GM06990 (cell line): ENCODE measurements at places on chromosomes 7 and 10.
A peak's percentile ranks its signal among the peaks of the same experiment; 100 is the strongest.

GRCh38 chr10:58241346-58241745, 26.3 kb downstream of the IPMK start:
- no peak for DNase-seq

- no peak for DNase-seq
These were observed 51.7 kb downstream of the ZNF438 start for GRCh38 chr10:30979956-30980355.

GRCh38 chr10:104690959-104691358, 49.9 kb downstream of the SORCS3 start:
- no peak for DNase-seq

GRCh38 chr10:72511459-72511858, 114.4 kb downstream of the MICU1 start:
- DNase-seq, result no peak

- peak; percentile 5 for DNase-seq
These were observed 5.2 kb downstream of the PHYHIPL start for GRCh38 chr10:59181668-59182067.

DNA sequence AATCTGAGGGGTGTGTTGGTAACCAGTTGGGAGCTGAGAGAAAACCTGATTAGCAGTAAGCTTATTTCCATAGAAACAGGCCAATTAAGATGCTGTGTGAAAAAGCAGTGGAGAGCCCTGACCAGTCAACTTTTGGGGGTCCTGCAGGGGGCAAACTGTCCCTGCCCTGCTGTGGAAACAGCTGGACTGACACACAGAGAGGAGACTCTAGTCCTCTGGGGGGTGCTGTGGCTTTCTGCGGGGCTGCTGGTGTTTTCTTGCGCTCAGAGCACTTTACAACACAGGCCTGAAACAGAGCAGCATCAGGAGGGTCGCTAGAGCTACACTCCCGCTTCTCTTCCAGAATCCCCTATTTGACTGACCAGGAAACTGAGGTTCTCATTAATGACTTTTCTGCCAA, 546.9 kb upstream of the GALNT17 start:
- no peak for DNase-seq

GRCh38 chr7:153190452-153190851, 430.9 kb downstream of the ACTR3B start:
- no peak for DNase-seq

DNA sequence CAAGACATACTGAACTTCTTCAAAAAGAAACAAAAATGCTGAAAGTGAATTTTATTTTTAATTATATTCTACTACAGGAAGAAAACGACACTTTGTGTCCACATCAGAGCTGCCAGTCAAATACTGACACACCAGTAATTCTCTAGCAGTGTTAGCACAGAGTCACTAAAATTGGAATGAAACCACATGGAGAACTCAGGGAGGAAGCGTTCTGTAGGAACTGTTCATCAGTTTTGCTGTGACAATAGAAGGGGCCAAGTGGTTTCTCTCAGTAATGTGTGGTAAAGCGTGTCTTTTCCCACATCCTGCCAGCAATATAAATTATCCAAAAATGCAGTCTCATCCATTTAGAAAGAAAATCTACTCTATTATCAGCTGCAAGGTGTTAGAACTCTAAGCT, 683.3 kb downstream of the GRM8 start:
- peak; percentile 7 for DNase-seq

- DNase-seq, result no peak
These were observed 366.4 kb upstream of the PLXDC2 start for GRCh38 chr10:19449860-19450259.

DNA sequence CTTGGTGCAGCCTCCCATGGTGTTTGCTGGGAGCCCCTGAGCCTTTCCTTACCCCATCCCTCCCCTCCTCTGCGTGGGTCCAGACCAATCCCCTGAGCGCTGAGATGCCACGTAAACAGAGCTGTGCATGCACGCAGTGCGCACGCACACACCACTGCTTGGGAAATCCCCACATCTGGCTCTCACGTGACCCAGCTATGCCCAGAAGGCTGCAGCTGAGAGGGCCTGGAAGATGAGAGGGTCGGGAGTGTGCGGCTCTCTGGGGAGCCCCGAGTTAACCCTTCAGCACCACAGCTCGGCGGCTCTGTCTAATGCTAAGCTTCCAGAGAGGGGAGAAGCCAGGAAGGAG, 177.2 kb downstream of the SH3PXD2A start:
- DNase-seq, result peak; percentile 75

DNA sequence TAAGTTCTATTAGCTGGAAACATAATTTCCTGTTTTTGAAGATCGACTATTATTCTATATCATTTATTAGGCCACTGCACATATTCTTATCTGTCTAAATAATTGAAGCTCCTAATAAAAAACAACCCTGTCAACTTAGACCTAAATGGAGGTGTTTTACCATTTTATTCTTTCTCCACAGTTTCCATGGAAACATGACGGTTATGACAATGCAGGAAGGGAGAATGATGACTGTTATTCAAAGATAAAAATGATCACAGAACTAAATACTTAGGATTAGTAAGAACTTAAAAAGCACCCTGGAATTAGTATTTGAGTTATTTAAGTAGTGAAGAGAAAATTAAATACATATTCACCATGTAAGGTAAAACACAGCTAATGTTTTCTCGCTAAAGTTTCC, 119.9 kb upstream of the DKK1 start:
- DNase-seq, result no peak

GRCh38 chr10:80630324-80630723, 92.6 kb downstream of the SH2D4B start:
- no peak for DNase-seq

DNA sequence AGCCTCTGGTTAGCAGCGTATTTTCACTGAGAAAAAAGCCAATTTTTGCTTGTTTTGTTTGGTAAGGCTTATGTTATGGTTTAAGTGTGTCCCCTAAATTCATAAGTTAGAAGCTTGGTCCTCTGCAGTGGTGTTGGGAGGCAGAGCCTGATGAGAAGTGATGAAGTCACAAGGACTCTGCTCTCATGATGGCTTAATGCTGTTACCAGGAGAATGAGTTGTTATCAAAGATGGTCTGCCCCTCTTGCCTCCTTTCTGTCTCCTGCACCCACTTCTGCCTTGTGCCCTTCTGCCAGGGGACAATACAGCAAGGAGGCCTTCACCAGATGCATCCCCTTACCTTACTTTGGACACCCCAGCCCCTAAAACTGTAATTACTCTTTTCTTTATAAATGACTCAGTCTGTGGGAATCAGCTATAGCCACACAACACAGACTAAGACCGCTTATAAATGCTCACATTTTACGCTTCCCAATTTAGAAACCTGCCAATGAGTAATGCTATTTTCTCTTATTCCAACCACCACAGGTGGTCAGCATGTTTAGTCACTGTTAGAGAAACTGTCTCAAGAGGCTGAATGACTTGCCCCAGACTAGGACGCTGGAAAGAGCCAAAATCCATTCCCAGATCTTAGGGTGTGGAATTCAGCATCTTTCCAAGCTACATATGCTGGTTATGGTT, 6.1 kb upstream of the PKD1L1 start:
- DNase-seq, result no peak

DNA sequence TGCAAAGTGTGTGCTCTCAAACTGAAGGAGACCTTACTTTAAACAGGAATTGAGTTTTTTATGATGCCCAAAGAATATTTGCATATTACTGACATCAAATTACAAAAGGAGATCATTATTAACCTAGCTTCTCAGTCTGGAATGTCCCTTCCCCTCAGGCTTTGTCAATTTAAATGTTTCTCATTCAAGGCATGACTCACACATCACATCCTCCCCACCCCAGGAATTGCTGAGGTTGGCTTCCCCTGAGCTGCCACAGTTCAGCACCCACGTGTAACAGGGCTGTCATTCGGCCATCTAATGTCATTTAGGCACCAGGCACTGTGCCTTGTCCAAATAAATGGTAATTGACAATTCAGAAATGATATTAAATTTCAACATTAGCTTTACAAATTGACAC, 305.9 kb upstream of the MGMT start:
- no peak for DNase-seq

DNA sequence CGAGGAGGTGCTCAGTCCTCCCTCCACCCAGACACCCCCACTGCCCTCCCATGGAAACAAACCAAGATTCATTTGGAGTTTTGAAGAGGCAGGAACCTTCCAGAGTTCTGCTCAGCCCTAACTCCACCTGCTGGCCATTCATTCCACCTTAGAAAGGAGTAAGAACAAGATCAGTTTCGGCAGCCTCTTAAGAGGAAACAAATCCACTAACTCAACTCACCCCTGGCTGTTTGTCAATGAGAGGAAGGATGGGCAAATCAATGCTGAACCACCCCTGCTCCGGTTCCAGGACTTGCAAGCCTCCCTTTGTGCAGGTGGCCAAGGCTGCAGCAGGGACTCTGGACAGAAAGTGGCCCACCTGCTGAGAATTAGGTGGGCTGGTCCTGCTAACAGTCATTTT, 26.2 kb downstream of the CCDC3 start:
- no peak for DNase-seq

- no peak for DNase-seq
These were observed 25.2 kb upstream of the PRR15 start for GRCh38 chr7:29538389-29538788.

- DNase-seq, result no peak
These were observed 36.0 kb upstream of the PRR15 start for GRCh38 chr7:29527505-29528108.

- no peak for DNase-seq
These were observed 355.0 kb upstream of the BMPER start for GRCh38 chr7:33550363-33550762.

DNA sequence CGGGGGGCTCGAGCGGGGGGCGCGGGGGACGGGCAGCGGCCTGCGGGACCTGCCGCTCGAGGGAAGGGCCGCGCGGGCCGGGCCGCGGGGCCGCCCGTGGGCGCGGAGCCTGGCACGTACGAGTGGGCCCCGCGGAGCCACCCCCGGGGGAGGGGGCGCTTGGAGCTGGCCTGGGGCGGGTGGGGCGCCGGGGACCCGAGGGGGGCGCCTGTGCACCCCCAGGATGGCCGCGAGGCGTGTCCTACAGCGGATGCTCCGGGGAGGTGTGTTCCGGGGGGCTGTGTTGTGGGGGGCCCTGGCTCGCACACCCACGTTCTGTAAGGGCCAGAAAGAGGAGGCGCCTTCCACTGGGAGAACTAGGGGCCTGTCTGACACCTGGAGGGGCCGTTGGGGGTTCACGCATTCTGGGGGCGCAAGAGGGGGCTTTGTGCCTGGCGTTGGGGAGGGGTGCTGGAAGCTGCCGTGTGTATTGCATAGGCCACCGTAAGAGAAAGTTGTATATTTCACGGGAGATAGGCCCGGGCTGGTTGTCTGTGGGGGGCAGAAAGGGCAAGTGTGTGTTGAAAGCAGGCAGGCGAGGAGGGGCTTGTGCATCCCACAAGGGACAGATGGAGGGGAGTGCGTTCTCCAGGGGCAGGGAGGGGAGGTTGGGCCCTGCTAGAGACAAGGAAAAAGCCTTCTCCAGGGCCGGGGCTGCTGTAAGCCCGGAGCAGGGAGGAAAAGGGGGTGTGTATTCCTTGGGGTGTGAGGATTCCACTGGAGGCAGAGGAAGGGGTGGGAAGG, 663 bp downstream of the VPS37D start:
- no peak for DNase-seq

DNA sequence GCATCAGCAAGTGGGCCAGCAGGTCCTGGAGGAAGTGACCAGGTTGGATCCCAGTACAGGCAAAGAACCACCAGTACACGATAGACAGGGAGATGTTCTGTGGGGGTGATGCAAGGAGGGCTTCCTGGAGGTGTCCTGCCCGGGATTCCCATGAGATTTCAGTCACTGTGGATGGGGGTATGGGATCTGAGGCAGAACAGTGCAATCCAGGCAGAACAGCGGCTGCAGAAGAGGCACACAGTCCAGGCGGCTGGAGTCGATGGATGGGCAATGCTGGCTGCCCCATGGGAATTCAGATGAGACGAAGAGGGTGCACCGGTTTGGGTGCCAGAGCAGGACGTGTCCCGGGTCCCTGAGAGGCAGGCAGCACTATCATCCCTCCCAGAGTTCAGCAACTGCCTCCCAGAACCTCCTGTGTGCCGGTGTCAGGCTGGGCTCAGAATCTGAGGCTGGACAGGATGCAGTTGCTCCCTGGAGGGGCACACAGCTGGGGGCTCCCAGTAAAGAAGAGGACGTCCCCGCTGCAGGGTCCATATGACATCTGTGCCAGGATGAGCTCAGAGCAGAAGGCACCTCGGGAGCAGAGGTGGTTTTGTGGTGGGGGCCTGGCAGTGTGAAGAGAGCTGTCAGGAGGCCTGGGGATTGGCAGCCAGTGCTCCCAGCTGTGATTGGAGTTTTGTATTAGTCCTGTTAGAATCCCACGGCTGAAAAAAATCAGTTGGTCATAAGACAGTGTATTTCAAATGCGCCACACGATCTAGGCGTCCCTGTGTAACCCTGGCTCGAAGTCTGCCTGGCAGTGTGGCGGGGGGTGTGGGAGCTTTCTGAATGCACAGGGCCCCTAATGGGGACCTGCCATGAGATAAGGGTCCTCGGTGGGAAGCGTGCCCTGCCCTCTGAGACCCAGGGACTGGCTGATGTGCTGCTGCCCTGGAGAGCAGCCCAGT, 3.2 kb downstream of the KNDC1 start:
- DNase-seq, result no peak

DNA sequence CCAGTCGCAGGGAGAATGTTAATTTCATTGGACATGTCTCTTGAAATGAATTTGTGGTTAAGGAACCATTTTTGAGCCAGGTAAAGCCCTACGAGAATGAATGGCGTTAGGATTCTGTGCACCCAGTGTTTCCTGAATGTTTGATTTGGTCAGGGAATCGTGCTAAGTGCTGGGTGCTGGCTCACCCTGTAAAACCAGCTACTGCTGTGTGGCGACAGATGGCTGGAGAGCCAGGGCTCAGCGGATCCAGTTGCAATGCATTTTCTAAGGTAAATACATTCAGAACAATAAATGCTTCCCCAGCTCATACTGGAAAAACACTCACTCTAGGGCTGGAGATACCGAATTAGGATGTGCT, 355.5 kb downstream of the GLRX3 start:
- DNase-seq, result no peak

GRCh38 chr10:32360241-32360640, 13.3 kb upstream of the EPC1 start:
- DNase-seq, result no peak

GRCh38 chr7:7895754-7896153, 72.8 kb upstream of the GLCCI1 start:
- no peak for DNase-seq

DNA sequence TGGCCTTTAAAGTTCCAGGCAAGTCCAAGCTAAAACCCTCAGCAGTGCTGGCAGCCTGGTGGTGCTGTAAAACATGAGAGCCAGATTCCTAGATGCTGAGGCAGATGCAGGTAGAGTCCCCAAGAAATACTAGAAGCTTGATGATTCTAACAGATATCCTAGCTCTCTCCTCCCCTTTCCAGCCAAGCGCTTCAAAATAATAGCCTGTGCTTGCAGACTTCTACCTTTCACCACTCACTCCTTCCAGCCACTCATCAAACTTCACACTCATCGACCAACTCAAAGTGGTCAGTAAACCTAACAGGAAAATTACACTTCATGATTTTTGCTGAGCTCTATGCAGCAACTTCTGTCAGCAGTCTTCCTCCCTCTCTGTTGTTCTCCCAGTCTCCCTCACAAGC, 50.2 kb downstream of the LMBR1 start:
- DNase-seq, result no peak

GRCh38 chr7:148623586-148624282, 33.2 kb downstream of the C7orf33 start:
- DNase-seq, result no peak

- DNase-seq, result no peak
These were observed 1187.2 kb downstream of the XPNPEP1 start for GRCh38 chr10:108736111-108736510.
